ENCODE measurements at places on chromosomes 2 and 18. TPM values are rescaled to one million over a fixed set of nuclear protein-coding genes. Genes with fewer than 3 reads are reported as not detected.

DNA sequence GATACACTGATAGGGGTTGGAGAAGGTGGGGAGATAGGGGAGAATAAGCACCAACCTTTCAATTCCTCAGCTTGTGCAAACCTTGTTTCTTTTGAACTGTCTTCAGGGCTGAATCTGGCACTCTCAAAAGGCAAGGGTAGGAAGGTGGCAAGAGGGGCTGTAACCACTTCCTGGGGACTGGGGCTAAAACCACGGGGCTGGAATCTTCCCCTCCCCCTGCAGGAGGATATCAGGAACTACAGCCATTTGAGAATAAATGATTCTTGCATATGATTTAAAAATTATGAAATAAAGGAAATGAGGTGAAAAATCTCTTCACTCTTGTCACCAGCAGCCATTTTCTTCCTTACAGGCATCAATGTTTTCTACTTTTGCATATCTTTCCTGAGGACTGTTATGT, 50.8 kb downstream of the ATOH8 start:
- no peak for DNase-seq

The HYCC2 gene
- 16.2 TPM for total RNA-seq

The SMYD1 gene
- total RNA-seq: not detected

DNA sequence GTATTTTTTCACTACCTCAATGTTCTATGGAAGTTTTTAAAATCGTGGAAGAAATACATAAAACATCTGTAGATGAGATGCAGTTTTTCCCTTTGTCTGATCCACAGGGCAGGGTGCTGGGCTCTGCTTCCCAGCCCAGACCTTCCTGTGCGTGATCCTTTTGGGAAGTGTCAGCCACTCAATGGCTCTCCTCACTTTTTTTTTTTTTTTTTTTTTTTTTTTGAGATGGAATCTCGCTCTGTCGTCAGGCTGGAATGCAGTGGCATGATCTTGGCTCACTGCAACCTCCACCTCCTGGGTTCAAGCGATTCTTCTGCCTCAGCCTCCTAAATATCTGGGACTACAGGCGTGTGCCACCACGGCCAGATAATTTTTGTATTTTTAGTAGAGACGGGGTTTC, 32.8 kb downstream of the SOWAHC start:
- DNase-seq: no peak

GRCh38 chr18:37564711-37565100, 892 bp downstream of the CELF4 start:
- no peak for DNase-seq

DNA sequence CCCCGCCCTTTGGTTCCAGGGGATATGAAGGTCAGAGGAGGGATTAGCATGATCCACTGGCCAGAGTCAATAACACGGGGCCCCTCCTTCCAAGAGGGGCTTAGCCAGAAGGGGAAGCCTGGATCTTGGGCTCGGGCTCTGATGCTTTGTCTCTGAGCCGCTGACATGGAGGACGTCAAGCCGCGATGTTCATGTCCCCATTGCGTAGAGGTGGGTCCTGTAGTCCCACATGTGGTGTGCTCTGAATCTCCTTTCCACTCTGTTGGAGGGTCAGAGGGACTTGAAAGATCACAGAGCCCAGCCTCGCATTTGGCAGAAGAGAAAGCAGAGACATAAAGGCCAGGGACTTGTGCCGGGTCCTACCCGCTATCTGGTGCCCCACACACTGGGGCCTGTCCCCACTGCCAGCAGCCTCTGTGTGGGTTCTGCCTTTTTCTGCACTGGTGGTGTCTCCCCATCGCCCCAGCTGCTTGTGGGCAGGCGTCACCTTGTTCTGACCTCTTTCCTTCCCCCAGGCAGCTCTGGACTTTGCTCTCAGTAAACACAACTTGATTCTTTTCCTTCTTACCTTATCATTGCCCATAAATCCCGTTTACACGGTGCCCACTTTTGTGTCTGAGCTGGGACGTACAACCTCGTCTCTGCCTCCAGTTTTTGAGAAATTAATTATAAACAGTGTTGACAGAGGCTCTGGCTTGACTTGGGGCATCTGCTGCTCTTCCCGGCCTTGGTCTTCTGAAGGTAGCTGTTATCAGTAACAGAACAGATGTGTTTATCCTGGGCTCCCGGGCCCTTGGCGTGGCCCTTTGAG, 48.8 kb downstream of the SH3BP4 start:
- no peak for DNase-seq

DNA sequence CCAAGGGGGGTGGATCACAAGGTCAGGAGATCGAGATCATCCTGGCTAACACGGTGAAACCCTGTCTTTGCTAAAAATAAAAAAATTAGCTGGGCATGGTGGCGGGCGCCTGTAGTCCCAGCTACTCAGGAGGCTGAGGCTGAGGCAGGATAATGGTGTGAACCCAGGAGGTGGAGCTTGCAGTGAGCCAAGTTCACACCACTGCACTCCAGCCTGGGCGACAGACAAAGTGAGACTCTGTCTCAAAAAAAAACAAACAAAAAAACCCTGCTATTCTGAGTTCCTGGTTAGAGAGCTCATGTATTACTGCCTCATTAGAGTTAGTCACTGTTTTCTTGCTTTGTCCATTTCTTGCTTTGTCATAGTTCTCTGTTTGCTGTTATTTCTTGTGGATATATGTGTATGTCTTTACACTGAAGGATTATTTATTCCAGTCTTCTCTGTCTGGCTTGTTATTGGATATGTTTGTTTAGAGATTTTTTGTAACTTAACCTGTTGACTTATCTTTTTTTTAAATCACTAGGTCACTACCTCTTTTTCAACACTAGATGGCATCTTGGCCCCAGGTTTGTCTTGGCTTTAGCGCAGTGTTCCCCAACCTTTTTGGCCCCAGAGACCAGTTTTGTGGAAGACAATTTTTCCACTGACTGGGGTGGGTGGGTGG, 17.0 kb downstream of the TTLL4 start:
- DNase-seq: no peak

GRCh38 chr2:80573950-80574349, 269.4 kb upstream of the LRRTM1 start:
- no peak for DNase-seq

DNA sequence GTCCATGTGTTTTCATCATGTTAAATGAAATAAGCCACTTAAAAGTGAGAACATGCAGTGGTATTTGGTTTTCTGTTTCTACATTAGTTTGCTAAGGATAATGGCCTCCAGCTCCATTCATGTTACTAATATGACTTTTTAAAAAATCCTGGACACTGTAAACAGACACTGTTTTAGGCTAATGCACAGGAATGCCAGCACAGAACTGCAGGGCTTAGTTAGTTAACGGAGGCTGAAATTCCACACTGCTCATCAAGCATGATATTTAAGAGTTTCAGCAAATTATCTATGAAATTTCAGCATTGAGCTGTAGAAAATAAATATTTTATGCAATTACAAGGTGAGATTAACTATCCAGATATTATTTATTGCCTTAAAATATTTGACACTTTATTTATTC, 42.5 kb upstream of the PAX3 start:
- no peak for DNase-seq

The SERPINB4 gene
- total RNA-seq: not detected

The QPCT gene
- total RNA-seq: 18.9 TPM

DNA sequence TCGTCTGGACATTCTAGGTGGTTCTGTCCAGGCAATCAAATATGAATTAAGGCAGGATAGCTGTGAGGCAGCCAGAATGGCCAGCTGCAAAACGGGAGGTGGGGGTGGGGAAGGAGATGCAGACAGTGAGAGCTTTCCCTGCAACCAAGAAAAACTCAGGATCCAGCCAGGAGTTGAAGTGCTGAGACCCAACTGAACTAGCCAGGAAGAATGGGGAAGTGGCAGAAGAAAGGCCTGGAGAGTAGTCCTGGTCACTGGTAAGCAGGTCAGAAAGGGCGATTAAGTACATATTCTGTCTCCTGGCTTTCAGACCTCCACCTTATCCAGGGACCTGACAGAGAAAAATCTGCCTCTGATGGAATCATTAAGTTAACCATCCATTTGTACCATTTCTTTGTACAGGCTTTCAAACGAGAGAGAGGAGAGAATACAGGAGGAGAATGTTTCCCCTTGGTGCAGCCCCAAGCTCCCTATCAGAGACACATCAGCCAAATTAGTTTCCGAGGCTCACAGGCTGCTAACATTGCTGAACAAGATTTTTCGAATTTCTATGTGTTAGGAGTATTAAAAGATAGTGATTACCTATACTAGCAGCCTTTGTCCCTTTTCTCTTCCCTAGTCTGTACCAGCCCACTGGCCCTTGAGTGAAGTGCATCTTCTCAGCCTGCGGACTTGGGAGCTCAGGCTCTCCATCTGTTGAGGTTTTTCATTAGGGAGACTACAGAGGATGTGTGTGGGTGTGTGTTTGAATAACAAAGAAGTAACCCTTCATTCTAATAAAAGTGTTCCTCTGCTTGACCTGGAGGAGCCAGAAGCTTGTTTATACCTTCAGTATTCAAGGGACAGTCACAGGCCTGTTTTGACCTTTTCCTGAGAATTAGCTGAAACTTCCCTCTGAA, 12.5 kb upstream of the HOXD1 start:
- DNase-seq: no peak

GRCh38 chr2:236706288-236706687, 136.7 kb downstream of the ACKR3 start:
- DNase-seq: no peak

DNA sequence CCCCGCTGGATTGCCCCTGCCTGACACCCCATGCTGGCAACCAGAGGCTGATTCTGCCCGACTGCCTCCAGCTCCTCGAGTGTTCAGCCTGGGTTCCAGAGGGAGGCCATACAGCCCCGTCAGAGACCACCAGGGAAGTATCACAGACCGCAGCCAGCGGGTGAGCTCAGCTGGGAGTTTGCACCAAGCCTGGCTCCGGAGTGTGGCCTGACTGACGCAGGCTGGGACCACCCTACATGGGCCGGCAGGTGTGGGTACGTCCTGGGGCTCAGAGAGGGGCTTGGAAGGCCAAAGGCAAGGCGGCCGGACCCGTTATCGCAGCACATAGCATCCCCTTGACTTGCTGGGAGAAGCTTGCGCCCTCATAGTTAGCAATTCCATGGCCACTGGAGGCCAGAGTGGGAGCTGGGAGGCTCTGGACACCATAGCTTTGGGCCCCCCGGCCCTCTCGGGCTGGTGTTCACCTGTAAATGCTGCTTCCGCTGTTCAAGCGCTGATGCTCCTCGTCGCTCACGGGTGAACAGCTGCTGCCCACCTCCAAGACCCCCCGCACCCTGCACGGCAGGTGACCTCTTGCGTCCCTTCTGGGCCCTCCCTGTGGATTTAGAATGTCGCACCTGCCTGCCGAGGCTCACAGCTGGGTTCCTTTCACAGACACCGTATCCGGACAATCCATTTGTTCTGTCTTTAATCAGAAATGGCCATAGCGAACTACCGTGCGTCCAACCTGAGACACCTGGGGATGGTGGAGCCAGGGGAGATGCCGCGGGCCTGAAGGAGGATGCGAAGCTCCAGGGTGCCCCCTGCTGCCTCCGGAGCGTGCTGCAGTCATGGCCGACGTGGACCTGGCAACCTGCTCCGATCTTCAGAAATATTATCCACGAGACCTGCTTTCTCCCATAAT, 31.2 kb upstream of the SLC66A3 start:
- DNase-seq: no peak

DNA sequence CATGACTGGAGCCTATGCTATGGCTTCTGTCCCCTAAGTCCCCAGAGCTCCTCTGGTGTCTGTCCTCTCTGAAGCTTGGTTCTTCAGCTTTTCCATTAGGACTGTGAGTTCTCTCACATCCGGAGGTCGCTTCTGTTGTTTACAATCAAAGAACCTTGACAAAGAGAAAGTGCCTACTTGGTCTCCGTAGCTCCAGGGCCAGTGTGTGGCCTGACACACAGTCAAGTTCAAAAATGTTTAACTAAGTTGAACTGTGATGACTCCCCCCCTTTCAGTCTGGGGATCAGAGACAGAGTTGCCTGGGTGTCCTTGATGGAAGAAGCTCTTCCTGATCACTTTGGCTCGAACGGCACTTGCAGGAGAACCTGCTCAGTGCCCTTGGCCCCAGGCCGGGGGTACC, 26.3 kb upstream of the YWHAQ start:
- no peak for DNase-seq

DNA sequence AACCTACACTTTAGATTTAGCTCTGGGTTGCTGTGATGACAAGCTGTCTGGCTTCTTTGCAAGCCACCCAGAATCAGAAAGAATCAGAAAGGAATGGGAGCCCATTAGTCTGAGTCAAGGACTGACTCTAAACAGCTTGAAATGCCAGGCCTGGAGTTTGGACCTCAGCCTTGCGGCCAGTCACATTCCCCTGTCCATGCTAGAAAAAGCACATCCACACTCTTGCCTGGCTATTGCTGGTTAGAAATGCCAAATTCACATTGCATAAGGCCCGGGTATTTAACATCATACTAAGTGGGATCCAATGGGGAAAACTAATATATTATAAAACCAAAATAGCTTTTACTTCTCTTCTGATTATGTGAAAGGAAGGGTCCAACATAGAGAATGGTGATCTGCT, 756.8 kb upstream of the KLHL29 start:
- DNase-seq: no peak

- DNase-seq: no peak
These were observed 618.8 kb upstream of the NRXN1 start for GRCh38 chr2:51650769-51651168.

- no peak for DNase-seq
These were observed 130.3 kb upstream of the GLI2 start for GRCh38 chr2:120605231-120605935.

GRCh38 chr2:47946593-47946992, 40.3 kb upstream of the FBXO11 start:
- no peak for DNase-seq

Measured in pulmonary artery endothelial cell (primary cell).